ENCODE measurements at places on chromosomes 7 and 10.

- no peak for DNase-seq
These were observed 7.8 kb downstream of the VIPR2 start for GRCh38 chr7:159136846-159137245.

DNA sequence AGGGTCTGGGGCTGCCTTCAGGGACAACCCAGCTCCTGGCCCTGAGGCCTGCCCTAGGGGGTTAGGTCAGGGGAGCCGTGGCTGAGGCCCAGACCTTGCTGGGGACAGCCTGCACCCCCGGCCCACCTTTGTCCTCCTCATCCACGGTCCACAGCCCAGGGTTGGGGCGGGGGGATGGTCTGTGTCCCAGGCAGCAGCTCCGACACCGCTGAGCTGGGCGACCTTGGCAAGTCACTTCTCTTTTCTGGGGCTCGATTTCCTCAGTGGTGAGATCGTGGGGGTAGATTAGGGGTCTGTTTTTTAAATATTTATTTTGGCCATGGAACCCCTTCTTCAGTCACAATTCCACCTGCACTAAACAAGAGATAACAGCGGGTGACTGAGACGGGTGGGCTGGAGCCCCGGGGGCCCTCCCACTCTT is 30.9 kb downstream of the DNAJB12 start:
- DNase-seq = no peak

DNA sequence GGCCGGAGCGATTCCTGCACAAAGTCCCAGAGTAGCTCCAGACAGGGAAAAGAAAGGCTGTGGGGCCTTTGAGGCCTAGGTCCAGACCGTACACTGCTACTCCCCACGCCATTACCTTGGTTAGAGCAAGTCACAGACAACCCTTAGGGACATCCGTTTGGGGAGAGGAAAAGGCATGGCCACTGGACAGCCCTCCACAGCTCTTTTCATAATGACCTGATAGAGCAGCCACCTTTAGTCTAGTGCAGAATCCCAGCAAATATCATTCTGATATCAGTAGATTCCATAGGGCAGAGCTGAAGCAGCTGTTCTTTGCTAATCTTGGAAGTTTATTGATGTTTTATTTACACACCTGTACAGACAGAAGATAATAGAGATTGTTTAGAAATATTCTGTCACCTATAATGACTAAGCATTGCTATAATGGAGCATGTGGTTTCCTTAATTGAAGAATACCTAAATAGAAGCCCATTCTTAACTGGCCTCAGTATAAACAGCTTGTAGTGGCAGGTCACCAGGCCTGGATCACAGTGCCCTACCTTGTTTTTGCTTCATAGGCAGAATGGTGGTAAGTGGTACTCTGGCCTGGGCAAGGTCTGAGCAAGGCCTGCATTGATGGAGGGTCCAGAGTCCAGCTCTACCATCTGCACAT is 27.9 kb downstream of the OGDH start:
- no peak for DNase-seq

DNA sequence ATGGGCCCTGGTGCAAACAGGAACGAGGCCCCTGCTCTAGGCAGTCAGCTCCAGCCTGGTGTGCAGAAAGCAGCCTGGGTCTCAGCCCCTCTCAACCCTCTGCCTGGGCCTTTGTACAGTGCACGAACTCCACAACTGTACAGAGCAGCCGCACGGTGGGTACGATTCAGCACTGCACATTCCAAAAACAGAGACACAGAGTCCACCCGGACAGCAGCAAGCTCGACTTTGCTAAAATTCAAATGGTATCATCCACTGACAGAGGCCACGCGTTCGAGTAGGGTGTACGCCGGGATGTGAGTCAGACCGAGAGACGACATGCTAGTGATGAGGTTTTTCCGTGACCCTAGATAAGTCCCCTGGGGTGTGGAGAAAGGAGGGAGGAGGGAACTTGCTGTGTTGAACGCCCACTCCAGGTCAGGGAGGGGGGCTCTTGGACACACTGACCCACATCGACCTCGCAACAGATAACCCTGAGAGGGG is 65.6 kb upstream of the PDGFA start:
- DNase-seq = peak; percentile 62

DNA sequence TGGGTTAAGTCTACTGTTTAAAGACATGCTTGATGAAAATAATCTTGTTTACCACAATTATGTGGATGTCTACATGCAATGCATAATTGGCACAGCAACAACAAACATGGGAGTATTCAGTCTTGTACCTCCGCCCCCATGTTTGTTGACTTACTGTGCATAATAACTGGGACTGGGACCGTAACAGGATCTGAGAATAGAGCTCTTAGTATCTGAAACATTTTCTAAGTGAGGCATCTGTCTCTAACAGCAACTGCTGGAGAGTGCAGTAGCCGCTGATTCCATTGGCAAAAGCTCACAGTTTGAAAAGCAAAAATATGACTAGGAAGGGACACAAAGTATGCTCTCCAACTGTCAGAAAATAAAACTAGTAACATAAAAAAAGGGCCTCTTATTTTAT is 61.6 kb downstream of the ENO4 start:
- no peak for DNase-seq

DNA sequence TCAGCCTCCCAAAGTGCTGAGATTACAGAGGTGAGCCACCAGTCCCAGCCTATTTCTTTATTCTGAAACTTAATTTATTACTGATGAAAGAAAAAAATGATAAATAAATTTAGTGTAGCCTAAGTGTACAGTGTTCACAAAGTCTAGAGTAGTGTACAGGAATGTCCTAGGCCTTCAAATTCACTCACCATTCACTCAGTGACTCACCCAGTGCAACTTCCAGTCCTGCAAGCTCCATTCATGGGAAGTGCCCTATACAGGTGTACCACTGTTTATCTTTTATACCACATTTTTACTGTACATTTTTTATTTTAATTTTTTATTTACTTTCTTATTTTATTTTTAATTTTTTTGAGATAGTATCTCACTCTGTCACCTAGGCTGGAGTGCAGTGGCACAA is 12.2 kb downstream of the MRLN start:
- DNase-seq = no peak

GRCh38 chr10:1737222-1738061 is at the start of gene ADARB2:
Gene ADARB2, minus strand, starts transcription at chr10:1737525.
- DNase-seq = no peak
